ENCODE measurements at places on chromosomes 6 and 20.

DNA sequence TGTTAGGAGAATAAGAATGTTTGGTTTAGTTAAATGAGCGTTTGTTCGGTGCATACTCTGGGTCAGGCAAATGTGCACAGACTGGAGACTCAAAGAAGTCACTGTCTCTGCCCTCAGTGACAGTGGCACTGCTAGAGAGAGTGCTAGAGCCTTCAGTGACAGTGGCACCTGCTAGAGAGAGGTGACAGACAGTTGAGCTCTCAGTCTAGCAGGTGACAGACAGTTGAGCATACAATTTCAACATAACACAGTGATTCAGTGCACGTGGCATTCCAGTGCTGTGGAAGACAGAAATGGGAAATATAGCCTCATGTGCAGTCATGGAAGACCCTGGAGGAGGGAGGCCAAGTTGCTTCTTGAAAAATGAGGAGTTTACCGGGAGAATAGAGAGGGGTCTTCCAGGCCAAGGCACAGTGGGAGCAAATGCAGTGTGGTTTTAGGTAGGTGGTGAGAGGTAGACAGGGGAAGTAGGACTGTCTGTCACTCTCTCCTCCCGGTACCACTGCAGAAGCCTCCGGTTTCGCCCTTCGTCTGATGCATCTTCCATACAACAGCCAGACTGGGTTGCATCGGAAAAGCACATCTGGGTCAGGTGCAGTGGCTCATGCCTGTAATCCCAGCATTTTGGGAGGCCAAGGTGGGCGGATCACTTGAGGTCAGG lies 107.9 kb upstream of the CLDN20 start:
- DNase-seq, result no peak

DNA sequence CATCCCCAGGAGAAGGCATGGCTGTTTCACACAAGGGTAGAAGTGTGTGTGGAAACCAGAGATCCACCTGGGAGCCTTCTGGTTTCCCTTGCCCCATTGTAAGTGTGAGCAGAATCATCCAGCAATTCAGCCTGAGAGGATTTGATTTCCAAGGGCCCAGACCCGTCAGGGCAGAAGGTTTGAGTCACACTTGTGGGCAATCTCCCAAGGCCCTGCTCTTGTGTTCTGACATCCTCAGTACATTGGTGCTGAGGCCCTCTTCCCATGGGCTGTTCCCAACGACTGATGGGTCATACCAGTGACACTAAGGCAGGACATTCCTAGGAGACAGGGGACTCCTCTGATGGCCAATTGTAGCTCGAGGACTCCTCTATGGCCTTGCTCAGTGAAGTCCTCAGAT lies 58.2 kb upstream of the POLR1H start:
- DNase-seq, result no peak

DNA sequence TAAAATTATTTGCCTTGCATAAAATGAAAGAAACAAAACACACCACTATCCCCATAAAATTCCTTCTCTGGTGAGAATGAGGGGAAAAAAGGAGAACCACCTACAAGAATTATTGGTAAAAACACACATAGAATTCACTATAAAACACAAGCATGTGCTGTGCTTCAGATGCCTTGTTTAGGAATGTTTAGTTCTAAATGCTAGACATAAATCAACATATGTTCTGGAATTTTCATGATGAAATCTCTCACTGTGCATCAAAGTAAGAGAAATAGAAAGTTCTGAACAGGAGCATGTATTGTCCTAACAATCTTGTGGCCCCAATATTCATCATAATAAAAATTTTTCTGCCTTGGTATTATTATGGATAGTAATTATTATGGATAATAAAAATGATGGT lies 111.0 kb downstream of the PLCB4 start:
- DNase-seq, result no peak

DNA sequence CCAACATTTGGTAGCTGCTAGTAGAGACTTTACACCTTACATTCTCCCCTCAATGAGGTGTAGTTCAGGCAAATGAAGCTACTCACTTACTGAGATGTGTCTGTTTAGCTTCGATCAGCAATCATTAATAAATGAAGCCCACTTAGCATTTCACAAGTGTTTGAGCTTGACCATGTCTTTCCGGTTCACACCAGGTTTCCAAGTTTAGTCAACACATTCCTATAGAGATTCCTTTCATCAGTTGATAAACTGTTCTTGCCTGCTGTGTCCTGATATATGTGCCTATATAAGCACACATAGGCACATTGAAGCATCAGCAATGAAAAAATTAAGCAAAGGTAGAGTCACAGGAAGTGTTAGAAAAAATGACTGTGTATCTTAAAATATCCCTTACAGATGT lies 150.0 kb downstream of the BTBD3 start:
- no peak for DNase-seq

DNA sequence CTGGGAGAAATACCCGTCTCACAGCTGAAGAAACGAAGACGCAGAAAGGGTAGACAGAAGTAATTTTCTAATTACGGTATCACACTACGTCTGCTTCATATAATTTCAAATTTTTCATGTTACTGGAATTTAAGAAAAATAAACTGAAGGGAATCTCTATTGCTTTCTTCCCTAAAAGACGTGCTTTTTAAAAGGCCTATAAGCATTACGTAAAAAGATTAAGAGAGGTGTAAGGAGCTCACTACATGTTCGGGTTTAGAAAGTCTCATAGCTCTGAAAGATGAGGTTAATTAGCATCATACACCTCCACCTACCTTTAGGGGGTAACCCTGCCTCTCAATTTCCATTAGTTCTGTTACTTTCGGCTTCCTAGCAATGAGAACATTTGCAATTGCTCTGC lies 787 bp upstream of the PLAGL1 start:
- no peak for DNase-seq

- DNase-seq, result no peak
Observed at GRCh38 chr6:142816486-142816885, 128.5 kb downstream of the HIVEP2 start.

DNA sequence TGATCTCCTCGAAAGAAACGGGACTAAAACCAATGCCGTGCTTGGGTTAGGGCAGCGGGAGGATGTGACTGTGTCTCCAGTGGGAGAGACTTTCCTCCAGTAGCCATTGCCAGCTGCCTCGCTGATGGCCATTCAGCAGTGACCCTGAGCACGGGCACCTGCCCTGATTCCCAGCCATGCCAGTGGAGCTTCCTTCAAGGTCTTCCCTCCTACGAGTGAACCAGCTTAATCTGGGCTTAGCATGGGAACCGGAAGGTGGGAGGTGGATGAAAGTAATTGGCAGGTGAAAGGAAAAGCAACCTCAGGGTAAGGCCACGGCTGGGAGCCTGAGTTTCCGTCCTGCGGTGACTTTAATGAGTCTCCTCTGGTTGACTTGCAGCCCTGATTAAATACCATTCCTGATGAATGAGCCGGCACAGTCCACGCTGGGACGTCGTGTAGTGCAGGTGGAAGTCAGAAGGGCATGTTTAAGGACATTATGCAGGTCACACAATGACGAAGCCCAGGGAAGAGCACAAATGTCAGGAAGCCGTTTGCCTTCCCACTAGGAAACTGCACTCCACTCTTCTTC lies 813.5 kb downstream of the QKI start:
- no peak for DNase-seq

Data from SW 1271 (cell line).